ENCODE measurements at places on chromosomes 11 and 22.

- no peak for DNase-seq
These were observed 11.9 kb upstream of the PARVB start for GRCh38 chr22:44012162-44012561.

- no peak for DNase-seq
These were observed 4.6 kb upstream of the CCDC188 start for GRCh38 chr22:20155330-20156041.

GRCh38 chr11:69452206-69452987, 29.1 kb upstream of the LINC01488 start:
- no peak for DNase-seq

GRCh38 chr22:25205847-25206246, 6.2 kb downstream of the CRYBB3 start:
- no peak for DNase-seq

DNA sequence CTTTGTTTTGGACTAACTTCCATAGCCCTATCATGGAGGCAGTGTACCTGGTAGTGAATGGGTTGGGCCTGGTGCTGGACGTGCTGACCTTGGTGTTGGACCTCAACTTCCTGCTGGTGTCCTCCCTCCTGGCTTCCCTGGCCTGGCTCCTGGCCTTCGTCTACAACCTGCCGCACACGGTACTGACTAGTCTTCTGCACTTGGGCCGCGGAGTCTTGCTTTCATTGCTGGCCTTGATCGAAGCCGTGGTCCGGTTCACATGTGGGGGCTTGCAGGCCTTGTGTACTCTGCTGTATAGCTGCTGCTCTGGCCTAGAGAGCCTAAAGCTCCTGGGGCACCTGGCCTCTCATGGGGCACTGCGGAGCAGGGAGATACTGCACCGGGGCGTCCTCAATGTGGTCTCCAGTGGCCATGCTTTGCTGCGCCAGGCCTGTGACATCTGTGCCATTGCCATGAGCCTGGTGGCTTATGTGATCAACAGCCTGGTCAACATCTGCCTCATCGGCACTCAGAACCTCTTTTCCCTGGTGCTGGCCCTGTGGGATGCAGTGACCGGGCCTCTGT, 846 bp downstream of the RNF26 start:
- no peak for DNase-seq

DNA sequence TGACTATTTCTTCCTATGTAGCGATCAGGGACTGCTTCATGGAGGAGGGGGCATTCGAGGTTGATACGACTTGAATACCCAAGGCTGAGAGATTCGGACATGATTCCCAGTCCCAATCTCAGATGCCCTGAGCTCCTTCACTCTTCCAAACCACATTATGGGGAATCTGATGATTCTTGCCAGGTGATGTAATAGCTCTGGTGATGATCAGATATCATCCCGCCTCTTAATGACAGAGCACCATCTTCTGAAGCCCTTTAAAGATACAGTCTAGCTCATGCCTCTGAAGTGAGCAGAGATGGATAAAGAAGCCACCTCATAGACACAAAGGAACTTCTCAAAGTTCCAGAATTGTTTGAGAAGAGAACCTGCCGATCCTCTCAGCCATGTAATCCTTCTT, 8.9 kb upstream of the CLMP start:
- no peak for DNase-seq

DNA sequence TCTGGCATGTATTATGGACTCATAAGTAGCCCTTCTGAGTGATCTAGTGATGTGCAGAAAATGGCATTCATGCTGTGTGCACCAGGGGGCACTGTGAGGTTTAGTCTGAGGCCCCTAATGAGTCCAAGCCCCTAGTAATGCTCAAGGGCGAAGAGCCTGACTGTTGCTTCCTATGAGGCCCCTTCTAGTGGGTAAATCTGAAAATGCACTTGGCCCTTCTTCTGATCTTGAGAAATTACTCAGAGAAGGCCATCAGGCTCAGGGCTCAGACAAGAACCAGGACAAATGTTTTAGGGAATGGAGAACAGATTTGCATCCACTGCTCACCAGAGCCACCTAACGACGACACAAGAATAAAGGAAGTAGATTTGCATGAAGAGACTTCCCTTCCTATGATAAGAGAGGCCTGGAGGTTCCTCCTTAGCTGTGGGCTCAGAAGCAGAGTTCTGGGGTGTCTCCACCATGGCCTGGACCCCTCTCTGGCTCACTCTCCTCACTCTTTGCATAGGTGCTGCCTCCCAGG, 75.8 kb downstream of the GGTLC2 start:
- DNase-seq: peak; percentile 49

DNA sequence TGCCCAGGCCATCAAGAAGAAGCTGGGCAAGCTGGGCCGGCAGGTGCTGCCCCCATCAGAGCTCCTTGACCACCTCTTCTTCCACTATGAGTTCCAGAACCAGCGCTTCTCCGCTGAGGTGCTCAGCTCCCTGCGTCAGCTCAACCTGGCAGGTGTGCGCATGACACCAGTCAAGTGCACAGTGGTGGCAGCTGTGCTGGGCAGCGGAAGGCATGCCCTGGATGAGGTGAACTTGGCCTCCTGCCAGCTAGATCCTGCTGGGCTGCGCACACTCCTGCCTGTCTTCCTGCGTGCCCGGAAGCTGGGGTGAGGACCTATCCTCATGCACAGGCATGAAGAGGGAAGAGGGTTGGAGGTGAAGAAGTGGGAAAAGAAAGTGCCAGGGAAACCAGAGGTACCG, 5.3 kb upstream of the NHERF4 start:
- no peak for DNase-seq

DNA sequence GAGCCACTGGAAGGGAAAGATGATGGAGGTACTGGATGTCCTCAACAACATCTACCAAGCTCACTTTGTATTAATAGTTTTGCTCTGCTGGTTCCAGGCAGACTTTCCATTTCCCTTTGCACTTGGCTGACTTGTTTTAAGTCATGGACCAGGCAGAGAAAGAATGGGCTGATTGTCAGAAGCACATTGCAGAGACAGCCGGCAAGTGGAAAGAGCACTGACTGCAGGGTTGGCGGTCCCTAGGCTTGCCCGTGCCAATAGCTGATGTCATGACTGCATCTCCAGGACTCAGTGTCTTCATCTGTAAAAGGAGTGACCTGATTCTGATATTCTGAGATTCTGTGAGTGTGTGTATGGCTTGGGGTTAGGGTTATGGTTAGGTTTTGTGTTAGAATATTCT, 20.9 kb upstream of the NNMT start:
- DNase-seq: no peak

DNA sequence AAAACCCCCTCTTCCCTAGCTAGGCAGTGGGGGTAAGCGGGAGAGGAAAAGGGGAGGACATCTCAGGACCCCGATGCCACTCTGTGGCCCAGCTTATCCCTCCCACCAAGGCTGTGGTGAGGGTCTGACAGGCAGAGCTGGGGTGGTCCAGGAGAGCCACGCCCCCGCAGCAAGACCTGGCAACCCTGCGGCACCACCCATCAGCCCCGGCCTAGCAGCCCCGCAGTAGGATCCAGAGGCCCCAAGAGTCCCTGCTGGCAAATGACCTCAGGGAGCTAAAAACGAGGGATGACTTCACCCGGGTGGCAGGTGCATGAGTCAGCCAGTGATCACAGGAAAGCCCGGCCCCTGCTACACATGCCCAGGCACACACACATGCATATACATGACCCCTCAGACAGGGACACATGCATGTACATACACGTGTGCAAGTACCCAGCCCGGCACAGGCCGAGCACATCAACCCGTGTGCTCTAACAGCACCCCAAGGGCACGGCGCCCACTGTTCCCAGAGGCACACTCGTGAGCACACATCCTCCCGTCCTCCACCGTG, 32.3 kb downstream of the ARVCF start:
- no peak for DNase-seq

DNA sequence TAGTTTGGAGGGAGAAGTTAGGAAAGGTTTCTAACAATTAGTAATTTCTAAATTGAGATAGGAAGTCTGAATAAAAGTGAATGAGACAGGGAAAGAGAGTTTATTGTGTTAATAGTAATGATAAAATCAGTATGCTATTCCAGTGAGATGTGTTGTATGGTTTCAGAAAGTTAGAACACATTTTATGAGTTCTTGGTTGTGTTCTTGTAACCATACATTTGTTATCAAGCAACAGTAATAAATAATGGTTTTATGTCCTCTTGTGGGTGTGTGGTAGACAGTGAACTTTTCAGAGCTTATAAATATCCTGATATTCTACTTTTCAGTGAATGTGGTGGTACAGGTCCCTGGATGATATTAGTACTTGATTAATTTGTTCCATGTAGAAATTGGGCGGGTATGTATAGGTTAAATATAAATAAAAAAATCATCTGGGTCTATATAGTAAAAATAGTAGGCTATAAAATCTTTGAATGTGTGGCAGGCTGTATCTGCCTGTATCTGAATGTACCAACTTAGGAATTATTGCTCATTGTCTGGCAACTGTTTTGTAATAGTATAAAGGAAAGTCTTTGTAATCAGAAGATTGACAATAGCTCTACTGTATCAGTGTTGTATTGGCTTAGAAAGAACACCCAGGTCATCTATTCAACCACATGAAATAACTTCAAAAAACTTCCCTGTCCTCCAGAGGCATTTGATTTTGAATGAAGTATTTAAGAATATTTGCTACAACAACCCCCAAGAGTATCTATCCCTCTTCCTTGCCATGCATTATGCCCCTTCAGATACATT, 54.8 kb downstream of the UVRAG start:
- no peak for DNase-seq

- DNase-seq: no peak
These were observed 34.2 kb downstream of the SHISA8 start for GRCh38 chr22:41880653-41881052.

DNA sequence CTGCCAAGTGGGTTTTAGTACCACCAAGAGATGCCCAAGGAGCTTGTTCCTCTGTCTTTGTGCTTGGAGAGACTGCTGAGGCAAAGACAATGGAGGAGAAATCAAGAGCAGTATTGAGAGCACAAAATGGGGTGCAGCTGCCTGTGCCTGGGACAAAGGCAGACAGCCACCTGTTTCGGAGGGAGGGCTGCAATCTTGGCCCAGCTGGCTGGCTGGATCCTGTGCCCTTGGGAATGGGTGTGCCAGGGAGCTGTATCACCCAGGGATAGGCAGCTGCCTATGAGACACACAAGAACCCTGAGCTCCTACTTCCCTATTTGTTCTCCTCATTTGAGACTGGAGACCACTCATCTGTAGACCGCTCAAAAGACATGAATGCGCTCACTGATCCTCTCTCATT, 23.3 kb upstream of the CHRM4 start:
- no peak for DNase-seq
